ENCODE measurements at places on chromosomes 3 and 15.

DNA sequence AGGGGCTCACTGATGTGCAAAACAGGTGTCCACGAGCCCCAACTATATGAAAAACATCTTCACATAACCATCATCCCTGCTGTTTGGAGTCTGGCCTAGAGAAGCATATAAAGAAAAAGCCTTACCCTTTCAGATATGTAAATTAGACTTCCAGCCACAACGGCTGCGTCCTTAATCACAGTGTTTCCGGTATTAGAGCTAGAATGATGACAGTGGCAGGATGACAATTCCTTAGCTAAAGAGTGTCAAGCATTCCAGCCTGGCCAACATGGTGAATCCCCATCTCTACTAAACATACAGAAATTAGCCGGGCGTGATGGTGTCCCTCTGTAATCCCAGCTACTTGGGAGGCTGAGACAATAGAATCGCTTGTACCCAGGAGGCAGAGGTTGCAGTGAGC lies 19.5 kb upstream of the SAMD7 start:
- DNase-seq = no peak

DNA sequence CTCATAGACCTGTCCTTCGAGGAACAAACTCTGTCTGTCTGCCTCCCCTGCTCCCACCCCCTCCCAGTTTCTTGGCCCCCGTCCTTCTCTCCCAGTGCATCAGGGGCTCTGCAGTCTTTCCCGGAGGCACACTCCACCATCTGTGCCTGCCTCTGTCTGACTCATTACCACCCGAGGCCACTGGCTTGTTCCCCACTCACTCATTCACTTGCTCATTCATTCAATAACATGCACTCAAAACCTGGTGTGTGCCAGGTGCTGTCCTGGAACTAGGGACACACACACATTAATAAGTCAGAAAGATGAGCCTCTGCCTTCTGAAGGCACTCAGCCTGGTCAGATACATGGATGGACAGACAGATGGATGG lies 12.4 kb downstream of the AMIGO3 start:
- DNase-seq = no peak

DNA sequence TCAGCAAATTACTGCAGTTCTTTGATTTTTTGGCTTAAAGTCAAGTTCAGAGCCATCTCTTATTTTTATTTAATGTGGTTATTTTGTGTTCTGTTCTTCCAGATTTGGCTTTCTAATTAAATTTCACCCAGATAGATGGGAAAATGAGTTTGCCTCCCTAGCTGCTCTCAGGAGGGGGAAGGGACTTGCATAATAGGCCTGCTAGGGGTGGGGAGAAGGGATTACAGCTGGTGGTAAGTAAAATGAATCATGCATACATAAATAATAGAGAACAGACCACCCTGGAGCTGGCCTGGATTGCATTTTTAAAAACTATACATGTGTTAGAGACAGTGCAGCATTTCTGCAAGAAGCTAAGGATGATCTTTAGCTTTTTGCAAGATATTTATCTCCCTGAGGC lies 3.9 kb upstream of the PXYLP1 start:
- DNase-seq = no peak

DNA sequence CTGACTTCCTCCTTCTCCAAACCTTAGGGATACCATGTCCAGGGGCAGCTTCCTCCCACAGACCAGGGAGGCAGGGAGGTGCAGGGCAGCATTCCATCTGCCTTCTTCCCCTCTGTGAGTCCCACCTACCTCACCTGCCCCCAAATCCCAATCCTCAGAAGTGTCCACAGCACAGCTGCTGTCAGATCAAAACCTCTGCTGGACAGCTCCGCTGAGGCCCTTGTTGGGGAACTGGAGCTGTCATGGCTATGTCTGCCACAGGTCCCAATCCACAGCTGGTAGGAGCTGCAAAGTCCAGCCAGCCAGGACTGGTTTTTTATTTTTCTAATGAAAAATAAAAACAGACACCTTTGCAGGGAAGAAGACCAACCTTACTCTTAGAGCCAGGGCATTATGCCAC lies 40.7 kb upstream of the TBC1D21 start:
- DNase-seq = no peak

GRCh38 chr15:79966634-79967297 lies 4.2 kb downstream of the BCL2A1 start:
- DNase-seq = no peak

DNA sequence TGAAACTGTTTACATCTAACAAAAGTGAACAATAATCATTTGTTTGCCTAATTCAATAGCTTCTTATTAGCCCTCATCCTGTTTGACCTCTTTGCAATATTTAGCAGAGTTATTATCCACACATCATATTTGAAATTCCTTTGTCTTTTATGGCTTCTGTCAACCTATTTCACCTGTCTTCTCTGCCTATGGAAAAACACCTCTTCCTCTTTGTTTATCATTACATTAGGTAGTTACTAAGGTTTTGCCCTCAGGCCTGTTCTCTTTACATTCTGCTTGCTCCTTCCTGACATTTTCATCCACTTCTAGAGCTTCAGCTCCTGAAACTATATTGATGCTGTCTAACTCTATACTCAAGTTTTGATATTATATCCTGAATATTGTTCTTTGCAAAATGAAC lies 183.0 kb downstream of the SUCNR1 start:
- DNase-seq = no peak

DNA sequence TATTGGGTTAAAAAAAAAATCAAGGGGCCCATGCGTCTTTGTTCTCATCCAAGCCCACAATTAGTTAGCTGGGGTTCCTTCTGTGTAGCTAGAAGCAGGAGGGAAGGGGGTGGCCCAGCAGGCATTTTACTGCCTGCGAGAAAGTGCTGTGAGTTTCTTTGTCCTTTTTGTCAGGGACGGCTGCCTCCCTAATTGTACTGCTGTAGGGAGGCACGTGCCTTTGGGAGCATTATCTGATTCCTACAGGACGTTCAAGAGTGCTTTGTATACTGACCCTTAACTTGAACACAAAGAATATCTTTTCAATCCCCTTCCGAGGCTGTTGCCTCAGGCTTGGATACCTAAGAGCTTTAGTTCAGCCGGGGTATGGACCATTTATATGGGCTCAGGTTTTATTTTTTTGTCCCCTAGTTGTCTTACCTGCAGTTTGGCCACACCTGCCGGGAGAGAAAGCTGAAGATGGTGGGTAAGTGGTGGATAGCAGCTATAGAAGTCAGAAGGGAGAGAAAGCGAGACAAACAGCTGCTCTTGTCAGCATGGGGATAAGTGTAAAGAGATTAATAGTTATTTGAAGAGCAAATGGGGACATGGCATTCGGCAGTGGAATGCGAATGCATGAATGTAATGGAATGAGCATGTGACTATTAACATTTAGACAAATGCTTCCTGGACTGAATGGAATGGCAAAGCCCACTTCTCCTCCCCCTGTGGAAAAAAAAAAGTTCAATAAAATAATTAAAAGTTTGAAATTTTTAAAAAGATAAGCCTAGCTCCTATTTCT lies 175.2 kb downstream of the TP63 start:
- no peak for DNase-seq

DNA sequence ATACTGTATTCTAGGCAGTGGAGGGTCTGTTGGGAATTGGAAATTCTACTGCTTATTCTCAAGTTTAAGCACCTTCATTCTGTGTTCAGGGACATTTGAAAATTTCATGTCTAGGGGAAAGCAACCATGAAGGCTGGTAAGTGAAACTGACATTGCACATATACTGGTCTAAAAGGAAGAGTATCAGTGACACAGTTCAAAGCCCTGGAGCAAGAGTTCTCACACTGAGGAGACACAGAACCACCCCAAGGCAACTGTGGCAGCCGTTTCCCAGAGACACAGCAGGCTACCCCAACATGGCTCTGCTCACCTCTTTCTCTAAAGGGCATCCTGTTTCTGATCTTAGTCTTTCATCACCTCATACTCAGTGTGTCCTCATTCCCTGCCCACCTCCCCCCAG lies 67.5 kb downstream of the KCNMB2 start:
- DNase-seq = no peak

GRCh38 chr3:124676236-124676635 lies 54.0 kb upstream of the UMPS start:
- DNase-seq = no peak

DNA sequence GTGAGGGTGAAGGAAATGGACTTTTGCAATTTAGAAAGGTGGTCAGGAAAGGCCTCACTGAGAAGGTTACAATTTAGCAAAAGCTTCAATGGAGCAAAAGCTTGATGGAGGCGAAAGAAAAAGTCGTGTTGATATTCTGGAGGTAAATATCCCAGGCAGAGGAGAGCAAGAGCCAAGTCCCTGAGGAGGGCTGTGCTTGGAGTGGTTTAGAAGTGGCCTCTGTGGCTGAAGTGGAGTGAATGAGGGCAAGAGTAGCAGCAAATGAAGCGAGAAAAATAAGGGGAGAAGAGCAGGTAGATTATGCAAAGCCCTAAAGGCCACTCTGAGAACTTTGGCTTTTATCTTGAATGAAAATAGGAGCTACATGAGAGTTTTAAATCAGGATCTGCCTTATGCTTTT lies 54.1 kb downstream of the GUCA1C start:
- no peak for DNase-seq

DNA sequence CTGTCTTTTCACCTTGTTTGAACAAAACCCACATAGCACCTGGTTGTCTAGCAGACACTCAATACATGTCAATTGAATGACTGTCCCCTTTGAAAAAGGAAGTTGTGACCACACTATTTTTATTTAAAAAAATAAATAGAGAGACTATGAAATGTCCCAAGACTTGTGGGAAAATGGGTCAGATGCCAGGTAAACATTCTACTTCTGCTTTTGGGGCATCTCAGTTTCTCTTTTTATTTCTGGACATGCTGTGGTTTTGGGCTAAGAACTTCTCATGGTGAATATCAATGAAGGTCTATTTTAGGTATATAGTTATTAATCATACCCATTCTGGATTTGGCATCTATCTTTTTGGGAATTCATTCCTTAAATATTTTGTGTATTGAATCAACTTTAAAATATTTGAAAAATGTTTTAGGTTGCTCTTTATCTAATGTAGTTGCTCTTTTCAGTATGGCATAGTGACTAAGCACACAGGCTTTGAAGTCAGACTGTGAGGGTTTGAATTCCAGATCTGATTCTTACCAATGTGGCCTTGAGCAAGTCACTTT lies 4.4 kb downstream of the TMEM45A start:
- no peak for DNase-seq

DNA sequence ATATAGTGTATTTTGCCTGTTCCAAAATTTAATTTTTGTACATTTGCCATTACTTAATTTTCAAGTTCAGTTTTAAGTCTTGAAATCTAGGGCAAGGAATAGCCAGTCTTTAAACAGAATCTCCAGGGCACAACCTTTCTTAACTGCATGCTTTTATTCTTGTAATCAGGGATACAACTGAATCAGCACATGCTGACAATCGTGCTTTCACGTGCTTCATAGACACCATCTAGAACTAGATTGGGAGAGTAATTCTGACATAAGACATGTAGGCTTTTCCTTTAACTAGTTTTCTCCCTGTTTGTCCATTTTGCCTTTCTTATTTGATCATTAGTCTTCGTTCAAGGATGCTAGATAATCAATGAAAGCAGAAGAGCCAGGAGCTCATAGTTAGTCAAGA lies 650.4 kb upstream of the CADM2 start:
- DNase-seq = no peak

GRCh38 chr3:195385526-195385925 lies 57.3 kb downstream of the ACAP2 start:
- no peak for DNase-seq

GRCh38 chr15:87675271-87675670 lies 581.3 kb downstream of the NTRK3 start:
- DNase-seq = no peak

DNA sequence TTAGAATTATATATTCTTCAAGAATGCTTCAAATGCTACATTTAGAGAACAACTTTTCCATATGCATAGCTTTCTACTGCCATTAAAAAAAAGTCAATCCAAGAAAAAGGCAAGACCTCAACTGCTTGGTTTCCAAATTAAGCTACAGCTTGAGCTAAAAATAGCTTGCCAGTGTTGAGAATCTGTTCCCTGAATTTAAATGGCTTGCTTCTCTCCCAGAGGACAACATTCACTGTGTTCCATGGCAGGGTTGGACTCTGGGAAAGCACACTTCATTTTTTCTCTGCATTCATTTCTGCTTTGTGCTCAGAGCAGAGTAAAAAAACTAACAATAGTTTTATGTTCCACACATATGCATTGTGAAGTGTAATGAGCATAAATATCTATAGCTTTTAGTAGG lies 50.3 kb upstream of the ACTL6A start:
- no peak for DNase-seq

- DNase-seq = no peak
These were observed 99.8 kb upstream of the NR2F2 start for GRCh38 chr15:96230526-96231181.

GRCh38 chr3:187188931-187189330 lies 8.4 kb upstream of the RTP1 start:
- DNase-seq = no peak

DNA sequence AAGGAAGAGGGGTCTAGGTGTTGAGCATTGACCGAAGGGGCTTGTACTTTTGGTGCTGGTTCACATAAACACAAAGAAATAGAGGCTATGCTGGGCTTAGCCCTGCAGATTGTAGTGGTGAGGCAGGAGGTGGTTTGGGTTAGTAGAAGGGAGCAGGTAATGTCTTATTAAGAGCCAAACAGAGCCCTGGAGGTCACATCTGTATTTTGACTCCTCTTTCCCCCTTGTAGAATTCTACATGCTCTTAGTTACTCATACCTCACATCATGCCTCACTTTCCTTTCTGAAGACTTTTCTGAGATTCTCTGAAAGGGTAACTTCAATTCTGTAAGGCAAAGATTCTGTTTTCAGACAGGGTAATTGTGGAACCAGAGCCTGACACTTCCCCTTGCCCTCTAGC lies 16.1 kb upstream of the ZNF80 start:
- no peak for DNase-seq

DNA sequence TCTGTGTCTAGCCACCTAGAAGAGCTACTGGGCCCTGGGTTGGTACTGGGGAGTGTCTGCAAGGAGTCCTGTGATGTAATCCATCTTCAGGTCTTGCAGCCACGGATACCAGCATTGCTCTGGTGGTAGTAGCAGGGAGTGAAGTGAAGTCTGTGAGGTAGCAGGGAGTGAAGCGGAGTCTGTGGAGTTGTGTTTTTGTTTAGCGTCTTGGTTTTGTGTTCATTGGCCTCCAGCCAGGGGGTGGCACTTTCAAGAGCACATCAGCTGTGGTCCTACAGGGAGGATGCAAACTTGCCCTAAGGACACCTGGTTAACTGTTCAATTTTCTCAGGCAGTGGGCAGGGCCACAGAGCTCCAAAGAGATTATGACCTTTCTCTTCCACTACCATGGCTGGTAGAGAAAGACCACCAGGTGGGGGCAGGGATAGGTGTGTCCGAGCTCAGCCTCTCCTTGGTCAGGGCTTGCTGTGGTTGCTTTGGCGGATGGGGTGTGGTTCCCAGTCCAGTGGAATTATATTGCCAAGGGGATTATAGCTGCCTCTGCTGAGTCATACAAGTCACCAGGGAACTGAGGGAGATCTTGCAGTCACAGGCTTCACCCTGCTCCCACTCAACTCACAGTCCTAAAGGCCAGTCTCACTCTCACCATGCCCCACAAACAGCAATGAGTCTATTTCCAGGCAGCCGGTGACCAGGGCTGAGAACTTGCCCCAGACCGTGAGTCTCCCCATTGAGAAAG lies 424.7 kb downstream of the ZBBX start:
- no peak for DNase-seq

GRCh38 chr3:140290105-140290504 lies 355.1 kb downstream of the CLSTN2 start:
- no peak for DNase-seq
